ENCODE measurements at places on chromosomes 4 and X.
A peak's percentile ranks its signal among the peaks of the same experiment; 100 is the strongest.

- peak; percentile 29 for DNase-seq
Observed at GRCh38 chr4:12889054-12889453, 595.1 kb downstream of the RAB28 start.

GRCh38 chr4:151671541-151672059, 89.2 kb downstream of the GATB start:
- no peak for DNase-seq

GRCh38 chr4:3502941-3503936, 29.0 kb downstream of the LRPAP1 start:
- DNase-seq: no peak

DNA sequence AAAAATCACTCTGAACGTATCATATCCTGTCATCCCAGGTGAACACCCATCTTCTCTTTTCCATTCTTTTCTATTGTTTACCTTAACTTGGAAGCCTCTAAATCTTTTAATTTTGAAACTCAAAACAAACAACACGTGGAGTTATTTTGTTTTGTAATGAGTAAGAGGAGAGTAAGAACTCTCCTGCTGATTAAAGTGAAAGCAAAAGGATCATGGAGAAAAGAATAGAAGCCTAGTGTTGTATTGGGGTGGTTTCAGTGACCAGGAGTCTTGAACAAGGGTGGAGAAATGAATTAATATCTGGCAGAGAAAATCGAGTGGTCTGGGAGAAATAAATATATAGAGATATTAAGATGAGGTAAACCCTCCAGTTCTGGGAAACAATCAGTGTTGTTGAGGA, 237.4 kb upstream of the UGT8 start:
- DNase-seq: no peak

- DNase-seq: no peak
Observed at GRCh38 chr4:112564706-112565270, 48.8 kb upstream of the NEUROG2 start.

DNA sequence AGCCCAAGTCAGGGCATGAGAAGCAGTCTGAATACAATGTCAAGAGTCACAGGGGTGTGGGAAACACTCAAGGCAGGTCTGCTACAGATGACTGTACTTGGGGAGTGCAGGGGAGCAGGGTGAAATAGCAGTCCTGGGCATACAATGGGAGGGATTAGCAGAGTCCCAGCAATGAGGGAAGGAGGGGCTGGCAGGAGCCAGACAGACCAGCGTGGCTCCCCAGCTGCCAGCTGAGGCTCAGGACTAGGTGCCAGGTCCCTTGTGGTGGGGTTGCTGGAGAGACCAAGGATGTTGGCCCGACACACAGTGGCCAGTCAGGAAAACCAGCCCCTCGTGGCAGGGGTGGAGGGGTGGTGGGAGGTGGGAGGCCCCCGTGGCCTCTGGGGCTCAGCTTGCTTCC, 86.6 kb downstream of the RTL5 start:
- DNase-seq: no peak

DNA sequence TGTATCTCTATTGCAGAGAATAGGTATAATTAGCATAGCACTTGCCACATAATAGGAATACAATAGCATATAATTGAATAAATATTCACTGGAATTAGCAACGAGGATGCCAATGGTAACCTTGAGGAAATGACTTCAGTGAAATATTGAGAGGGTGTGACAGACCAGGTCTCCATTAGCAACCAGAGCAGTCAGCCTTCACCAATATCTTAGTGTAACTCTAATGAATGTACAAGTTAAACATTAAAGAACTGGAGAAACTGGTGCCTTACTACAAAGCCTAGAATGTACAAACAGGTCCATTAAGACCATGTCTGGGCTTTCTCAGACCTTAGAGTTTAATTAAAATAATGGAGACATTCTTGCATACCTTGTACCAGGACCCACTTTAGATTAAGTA, 143.0 kb downstream of the MAGEB17 start:
- no peak for DNase-seq

- DNase-seq: no peak
Observed at GRCh38 chrX:152847281-152847680, 16.4 kb downstream of the NSDHL start.

DNA sequence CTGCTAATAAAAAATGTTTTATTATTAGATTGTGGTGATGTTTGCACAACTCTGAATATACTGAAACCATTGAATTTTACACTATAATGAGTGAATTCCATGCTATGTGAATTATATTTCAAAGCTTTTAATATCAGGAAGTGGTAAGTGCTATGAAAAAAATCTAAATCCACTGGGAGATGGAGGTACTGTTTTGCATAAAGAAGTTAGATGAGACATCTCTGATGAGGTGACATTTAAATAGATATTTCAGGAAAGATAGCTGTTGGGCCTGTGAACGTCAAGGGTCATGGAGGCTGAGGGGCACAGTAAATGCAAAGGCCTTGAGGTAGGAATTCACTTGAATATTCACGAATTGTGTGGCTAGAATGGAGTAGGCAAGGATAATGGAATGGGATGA, 12.3 kb downstream of the DCUN1D4 start:
- no peak for DNase-seq

- DNase-seq: no peak
Observed at GRCh38 chr4:187469627-187470026, 525.9 kb upstream of the ZFP42 start.

GRCh38 chrX:132776486-132777210, 181.8 kb downstream of the HS6ST2 start:
- no peak for DNase-seq

Measured in H4 (cell line).